ENCODE measurements at places on chromosomes 1 and 21. TPM values are rescaled to one million over a fixed set of nuclear protein-coding genes. Genes with fewer than 3 reads are reported as not detected.
A peak's percentile ranks its signal among the peaks of the same experiment; 100 is the strongest.

- H3K27ac ChIP-seq = no peak overlapping the region
- no peaks in the 10 kb centered on the region for H3K27me3 ChIP-seq
- H3K4me1 ChIP-seq = no peaks in the 10 kb centered on the region
- H3K36me3 ChIP-seq = no peaks in the 10 kb centered on the region
- no peak overlapping the region for H3K4me3 ChIP-seq
Observed at GRCh38 chr1:69511426-69512192, 56.1 kb upstream of the LRRC7 start.

DNA sequence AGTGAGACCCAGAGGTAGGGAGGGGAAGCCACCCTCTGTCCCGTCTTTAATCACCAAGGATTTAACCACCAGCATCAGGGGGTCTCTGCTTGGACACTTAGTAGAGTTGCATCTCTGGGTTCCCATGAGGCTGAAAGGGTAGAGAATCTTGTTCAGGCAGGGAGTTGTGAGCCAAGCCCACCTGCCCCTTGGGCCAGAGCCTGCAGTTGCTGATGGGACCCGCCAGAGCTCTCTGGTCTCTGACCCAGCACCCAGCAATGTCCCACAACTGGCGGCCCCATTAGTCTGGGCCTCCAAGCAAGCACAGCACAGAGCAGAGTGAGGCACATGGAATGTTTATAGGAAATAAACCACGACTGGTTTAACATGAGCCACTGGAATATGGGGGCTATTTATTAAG lies 166.3 kb downstream of the TRIM33 start:
- H3K4me3 ChIP-seq = peak overlapping the region; percentile 95
- H3K27ac ChIP-seq = peak overlapping the region; percentile 97
- DNase-seq = no peak

- peaks cover 9% of the 10 kb centered on the region for H3K27me3 ChIP-seq
- no peaks in the 10 kb centered on the region for H3K36me3 ChIP-seq
- DNase-seq = no peak
- H3K27ac ChIP-seq = peak overlapping the region; percentile 46
- H3K4me3 ChIP-seq = peak overlapping the region; percentile 25
Observed at GRCh38 chr1:94385308-94385929, 32.8 kb upstream of the ABCD3 start.

- DNase-seq = no peak
- no peak overlapping the region for H3K27ac ChIP-seq
- no peak overlapping the region for H3K4me3 ChIP-seq
Observed at GRCh38 chr1:18352636-18353265, 128.0 kb upstream of the KLHDC7A start.

- no peak for DNase-seq
- no peaks in the 10 kb centered on the region for H3K36me3 ChIP-seq
- H3K4me1 ChIP-seq = no peaks in the 10 kb centered on the region
- no peaks in the 10 kb centered on the region for H3K27me3 ChIP-seq
Observed at GRCh38 chr1:65772607-65773006, 20.1 kb upstream of the PDE4B start.

GRCh38 chr1:31607360-31607759 lies 10.1 kb upstream of the HCRTR1 start:
- H3K27me3 ChIP-seq = peaks cover 14% of the 10 kb centered on the region
- peaks cover 9% of the 10 kb centered on the region for H3K4me1 ChIP-seq
- H3K36me3 ChIP-seq = no peaks in the 10 kb centered on the region
- DNase-seq = no peak
- H3K4me3 ChIP-seq = no peak overlapping the region

DNA sequence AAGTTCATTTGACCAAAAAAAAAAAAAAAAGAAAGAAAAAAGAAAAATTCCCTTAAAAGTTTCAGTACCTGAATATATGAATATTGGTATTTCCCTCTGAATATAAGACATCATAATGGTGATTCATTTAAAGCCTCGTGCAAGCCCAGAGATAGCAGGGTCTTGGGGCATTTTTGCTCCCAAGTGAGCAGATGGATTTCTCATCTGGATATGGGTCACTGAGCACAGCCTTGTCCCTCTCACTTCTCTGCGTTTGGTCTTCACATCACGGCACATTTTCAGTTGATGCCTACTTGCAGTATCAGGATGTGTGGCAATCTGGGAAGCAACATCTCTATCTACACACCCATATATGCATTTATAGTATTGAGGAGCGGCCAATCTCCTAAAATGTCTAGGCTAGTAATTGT lies 12.7 kb downstream of the CD58 start:
- H3K27me3 ChIP-seq = no peaks in the 10 kb centered on the region
- H3K36me3 ChIP-seq = peaks cover 15% of the 10 kb centered on the region
- DNase-seq = no peak
- H3K4me3 ChIP-seq = peak overlapping the region; percentile 57
- H3K27ac ChIP-seq = peak overlapping the region; percentile 75

DNA sequence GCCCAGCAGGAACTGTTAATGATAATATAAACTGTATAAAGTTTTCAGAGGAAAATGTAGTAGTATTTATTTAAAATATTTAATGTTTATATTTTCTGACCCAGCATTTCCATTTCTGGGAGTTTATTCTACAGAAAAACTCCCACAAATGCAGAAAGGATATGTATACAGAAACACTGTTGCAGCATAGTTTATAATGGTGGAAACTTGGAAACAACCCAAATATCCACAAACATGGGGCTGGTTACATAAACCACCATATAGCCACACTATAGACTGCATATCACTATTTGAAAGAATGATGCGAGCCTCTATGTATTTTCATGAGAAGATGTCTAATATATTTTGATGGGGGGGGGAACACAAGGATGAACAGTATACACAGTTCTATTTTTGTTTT lies 31.5 kb upstream of the KCNN3 start:
- no peaks in the 10 kb centered on the region for H3K36me3 ChIP-seq
- H3K27ac ChIP-seq = no peak overlapping the region
- no peak overlapping the region for H3K4me3 ChIP-seq
- DNase-seq = no peak
- no peaks in the 10 kb centered on the region for H3K4me1 ChIP-seq

- H3K4me1 ChIP-seq = no peaks in the 10 kb centered on the region
- H3K27me3 ChIP-seq = peaks cover 2% of the 10 kb centered on the region
- H3K36me3 ChIP-seq = no peaks in the 10 kb centered on the region
Observed at GRCh38 chr21:36473203-36473602, 6.7 kb downstream of the CLDN14 start.

DNA sequence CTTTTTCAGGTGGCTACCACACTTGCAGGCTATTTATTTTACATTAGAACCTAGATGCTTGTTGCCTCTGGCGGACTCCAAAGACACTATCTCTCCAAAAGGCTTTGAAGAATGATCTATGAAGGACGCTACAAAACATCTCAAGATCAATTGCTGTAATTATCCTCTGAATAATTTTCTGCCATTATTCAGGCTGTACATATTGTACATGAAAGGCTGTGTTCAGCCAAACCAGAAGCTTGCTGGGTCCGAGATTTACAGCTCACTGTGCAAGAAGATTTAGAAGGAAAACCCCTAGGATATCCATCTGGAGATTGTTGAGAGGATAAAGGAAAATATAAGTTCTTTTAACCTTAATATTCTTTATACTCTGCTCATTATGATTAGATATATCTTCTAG lies 523.6 kb upstream of the PLXNA2 start:
- H3K36me3 ChIP-seq = no peaks in the 10 kb centered on the region
- H3K27me3 ChIP-seq = no peaks in the 10 kb centered on the region
- no peak overlapping the region for H3K4me3 ChIP-seq
- no peak for DNase-seq

DNA sequence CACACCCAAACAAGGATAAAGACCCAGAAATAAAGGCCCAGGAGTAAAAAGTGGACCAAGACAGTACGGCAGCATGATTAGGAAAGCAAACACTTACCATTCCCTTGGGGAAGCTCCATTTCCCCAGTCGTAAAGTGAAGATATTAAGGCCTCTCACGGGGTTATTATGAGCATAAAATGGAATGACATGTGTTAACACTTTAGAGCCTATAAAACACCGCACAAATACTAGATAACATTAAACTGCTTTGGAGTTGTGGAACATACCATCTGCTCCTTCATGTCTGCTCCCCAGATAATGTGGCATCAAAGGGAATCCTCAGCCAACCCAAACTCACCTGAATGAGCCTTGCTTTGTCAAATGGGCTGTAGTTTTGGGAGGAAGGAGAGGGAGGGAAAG lies 8.9 kb upstream of the ITLN2 start:
- DNase-seq = no peak
- H3K27me3 ChIP-seq = no peaks in the 10 kb centered on the region
- H3K36me3 ChIP-seq = no peaks in the 10 kb centered on the region
- H3K4me3 ChIP-seq = no peak overlapping the region
- no peaks in the 10 kb centered on the region for H3K4me1 ChIP-seq

- H3K4me3 ChIP-seq = no peak overlapping the region
- H3K27me3 ChIP-seq = peaks cover 12% of the 10 kb centered on the region
- H3K27ac ChIP-seq = no peak overlapping the region
- DNase-seq = no peak
- H3K36me3 ChIP-seq = peaks cover 6% of the 10 kb centered on the region
Observed at GRCh38 chr1:8274352-8274751, 43.6 kb upstream of the SLC45A1 start.

DNA sequence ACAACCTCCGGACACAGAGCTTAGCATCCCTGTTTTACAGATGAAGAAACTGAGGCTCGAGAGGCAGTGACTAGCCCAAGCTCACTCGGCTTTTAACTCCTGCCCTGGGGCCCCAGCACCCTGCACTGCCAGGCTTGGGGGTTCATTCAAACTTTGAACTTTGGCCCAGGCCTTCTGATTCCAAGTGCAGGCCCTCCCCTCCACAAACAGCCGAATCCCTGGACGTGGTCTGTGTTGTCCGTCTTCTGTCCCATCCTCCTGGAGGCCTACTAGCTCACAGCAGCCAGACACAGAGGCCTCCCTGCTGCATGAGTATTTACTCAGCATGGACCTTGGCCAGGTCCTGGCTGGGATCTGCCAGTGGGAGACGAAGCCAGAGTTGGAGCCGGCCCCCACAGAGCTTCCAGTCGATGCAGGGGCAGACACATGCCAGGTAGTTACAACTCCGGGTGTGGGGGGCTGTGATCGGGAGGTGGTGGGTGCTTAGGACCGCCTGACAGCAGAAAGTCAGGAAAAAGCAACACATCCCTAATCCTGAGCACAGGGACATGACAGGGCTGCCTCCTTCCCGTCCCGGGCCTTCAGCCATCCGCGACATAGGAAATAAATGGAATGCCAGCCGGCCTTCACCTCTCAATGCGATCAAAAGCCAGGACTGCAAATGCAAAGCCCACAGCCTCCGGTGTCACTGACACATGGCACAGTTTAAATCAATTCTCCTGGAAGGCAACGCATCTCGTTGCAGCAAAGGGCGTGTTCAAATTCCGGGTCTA lies 7.4 kb downstream of the IFFO2 start:
- peak overlapping the region; percentile 99 for H3K27ac ChIP-seq
- H3K36me3 ChIP-seq = no peaks in the 10 kb centered on the region
- H3K27me3 ChIP-seq = no peaks in the 10 kb centered on the region
- H3K4me3 ChIP-seq = peak overlapping the region; percentile 92
- no peak for DNase-seq

DNA sequence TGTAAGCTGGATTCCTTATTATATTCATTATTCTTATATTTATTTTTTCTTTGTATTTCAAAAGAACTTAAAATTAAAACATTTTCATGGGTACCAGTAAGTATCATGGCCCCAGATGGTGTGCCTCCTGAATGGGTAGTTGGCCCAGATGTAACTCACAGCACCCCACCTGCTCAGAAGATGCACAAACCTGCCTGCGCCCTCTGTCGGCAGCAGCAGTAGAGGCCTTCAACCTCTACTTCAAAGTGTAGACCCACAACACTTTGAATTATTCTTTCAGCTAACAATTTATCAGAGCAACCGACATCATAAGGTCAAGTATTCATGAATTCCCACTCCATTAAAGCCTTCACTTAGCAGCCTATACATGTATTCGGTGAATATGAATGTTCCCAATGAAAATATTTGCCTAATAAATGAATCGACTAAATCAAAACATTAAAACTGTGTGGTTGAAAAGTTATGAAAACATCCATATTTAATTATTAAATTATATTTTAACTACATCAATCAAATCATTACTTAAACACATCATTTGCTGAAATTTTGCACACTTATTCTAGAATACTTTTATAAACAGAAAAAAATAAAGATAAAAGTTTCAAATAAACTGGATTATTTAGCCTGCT lies 25.4 kb downstream of the PIGM start:
- peak; percentile 79 for DNase-seq
- H3K4me3 ChIP-seq = no peak overlapping the region
- H3K27me3 ChIP-seq = peaks cover 6% of the 10 kb centered on the region
- no peak overlapping the region for H3K27ac ChIP-seq
- H3K36me3 ChIP-seq = no peaks in the 10 kb centered on the region

GRCh38 chr1:245059806-245060424 lies 94.9 kb upstream of the KIF26B start:
- H3K4me1 ChIP-seq = no peaks in the 10 kb centered on the region
- no peaks in the 10 kb centered on the region for H3K36me3 ChIP-seq
- no peak for DNase-seq
- peaks cover 3% of the 10 kb centered on the region for H3K27me3 ChIP-seq
- H3K27ac ChIP-seq = no peak overlapping the region

DNA sequence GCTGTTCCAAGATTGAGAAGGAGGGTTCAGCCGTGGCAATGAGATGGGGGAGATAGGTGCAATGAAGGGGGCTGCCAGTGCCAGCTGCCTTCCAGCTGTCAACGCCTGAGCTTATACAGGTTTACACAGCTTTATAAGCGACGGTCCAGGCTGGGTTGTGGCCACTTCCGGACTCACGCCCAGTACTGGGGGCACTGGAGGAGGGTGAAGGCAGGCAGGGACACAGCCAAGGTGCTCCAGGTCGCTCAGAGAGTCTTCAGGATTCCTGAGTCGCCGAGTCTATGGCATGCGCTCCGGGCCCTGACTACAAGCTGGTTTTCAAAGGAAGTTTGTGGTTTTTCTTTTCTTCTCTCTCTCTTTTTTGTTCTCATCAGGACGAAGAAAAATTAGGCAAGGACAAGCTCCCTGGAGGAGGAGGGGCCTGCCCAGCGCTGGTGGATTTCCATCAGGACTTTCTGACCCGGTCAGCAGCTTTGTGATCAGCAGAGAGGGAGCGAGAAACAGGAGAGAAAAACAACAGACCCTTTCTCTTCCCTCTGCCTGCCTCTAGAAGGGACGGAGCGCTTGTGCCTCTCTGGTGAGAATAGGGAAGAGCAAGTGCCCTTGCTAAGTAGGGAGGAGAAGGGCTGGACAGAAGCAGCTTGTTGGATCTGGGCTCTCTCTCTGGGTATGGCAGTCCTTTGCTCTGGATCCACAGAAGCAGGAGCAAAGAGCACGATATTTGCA lies at the start of gene MINDY1:
Gene MINDY1 (minus strand): TSS at position 576 of the 726 bp plus-strand sequence. CDS start 4,285 bp downstream, outside the sequence.
- DNase-seq = peak; percentile 62
- peaks cover 61% of the 10 kb centered on the region for H3K4me1 ChIP-seq
- peak within 1 kb of the TSS; percentile 93 for H3K27ac ChIP-seq
- H3K36me3 ChIP-seq = no peaks in the 10 kb centered on the region
- H3K4me3 ChIP-seq = peak within 1 kb of the TSS; percentile 87

GRCh38 chr1:7630378-7630777 lies 140.7 kb upstream of the VAMP3 start:
- H3K27me3 ChIP-seq = peaks cover 8% of the 10 kb centered on the region
- no peaks in the 10 kb centered on the region for H3K4me1 ChIP-seq
- H3K27ac ChIP-seq = no peak overlapping the region
- H3K36me3 ChIP-seq = no peaks in the 10 kb centered on the region
- H3K4me3 ChIP-seq = no peak overlapping the region

GRCh38 chr1:244280859-244281258 lies 170.8 kb downstream of the ADSS2 start:
- H3K27me3 ChIP-seq = no peaks in the 10 kb centered on the region
- H3K4me3 ChIP-seq = no peak overlapping the region
- DNase-seq = no peak
- H3K36me3 ChIP-seq = no peaks in the 10 kb centered on the region

PPIAL4G gene
- total RNA-seq = 0.36 TPM

USH2A gene
- not detected for total RNA-seq

LCE3D gene
- not detected for total RNA-seq

G0S2 gene
- total RNA-seq = 2.3 TPM

TMEM240 gene
- not detected for total RNA-seq

TCHHL1 gene
- total RNA-seq = not detected

KNCN gene
- not detected for total RNA-seq

Measured in natural killer cell treated with Interleukin-12 subunit alpha and Interleukin-12 subunit beta and Interleukin-15 and Interleukin-18, amount 100 ng/mL, for 72 hours (primary cell).